ENCODE measurements at places on chromosomes 12 and 14. TPM values are rescaled to one million over a fixed set of nuclear protein-coding genes. Genes with fewer than 3 reads are reported as not detected.

The SPX gene
- not detected for total RNA-seq

GRCh38 chr12:106634206-106634605, 51.4 kb downstream of the RFX4 start:
- no peak for DNase-seq

The SERPINA10 gene
- not detected for total RNA-seq

- DNase-seq, result peak; percentile 29
Observed at GRCh38 chr12:402029-402389, 565 bp downstream of the CCDC77 start.

GRCh38 chr14:104979758-104980610, 1.8 kb upstream of the AHNAK2 start:
- no peak for DNase-seq

The IAPP gene
- not detected for total RNA-seq

GRCh38 chr12:15863984-15864383, 18.2 kb upstream of the STRAP start:
- DNase-seq, result no peak

GRCh38 chr14:88804035-88804434, 11.3 kb upstream of the EML5 start:
- peak; percentile 44 for DNase-seq

The PLEKHG3 gene
- total RNA-seq, result 6.8 TPM

DNA sequence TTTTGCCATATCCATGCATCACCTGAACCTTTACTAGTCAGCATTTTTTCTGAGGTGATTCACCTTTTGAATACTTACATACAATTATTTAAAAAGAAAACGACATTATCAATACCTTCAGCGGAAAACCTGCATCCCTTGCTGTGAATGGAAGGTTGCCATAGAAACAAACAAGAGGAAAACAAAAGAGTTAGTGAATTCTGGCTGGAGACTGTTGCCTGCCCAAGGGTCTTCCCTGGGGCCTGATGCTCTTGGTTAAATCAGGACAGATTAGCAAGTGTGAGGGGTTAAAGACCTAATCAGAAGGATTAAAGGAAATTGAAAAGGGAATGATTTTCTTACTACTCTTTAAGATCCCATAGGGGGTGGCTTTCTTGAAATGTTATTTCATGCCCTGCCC, 96.0 kb upstream of the WSCD2 start:
- no peak for DNase-seq

The ETFBKMT gene
- total RNA-seq, result 2.0 TPM

GRCh38 chr14:80387563-80387981, 176.3 kb upstream of the DIO2 start:
- no peak for DNase-seq

DNA sequence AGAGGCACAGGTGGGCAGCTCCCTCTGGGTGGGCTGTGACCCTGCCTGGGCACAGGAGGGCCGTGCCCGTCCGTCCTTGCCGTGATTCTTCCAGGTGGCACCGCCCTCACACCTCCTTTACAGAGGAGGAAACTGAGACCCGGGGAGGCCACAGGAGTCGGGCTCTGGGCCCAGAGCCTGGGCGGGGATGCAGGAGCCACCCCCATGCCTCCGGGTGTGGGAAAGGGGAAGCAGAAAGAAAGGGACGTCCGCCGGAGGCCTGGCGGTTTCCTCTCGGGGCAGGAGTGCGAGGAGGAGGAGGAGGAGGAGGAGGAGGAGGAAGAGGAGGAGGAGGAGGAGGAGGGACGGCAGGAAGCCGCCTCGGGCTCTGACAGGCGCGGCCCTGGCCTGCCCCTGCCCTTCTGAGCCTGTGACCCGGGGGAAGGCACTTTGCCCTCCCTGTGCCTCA, 23.0 kb downstream of the SH2B3 start:
- no peak for DNase-seq

GRCh38 chr12:113230315-113231234, 9.3 kb downstream of the TPCN1 start:
- no peak for DNase-seq

- DNase-seq, result no peak
Observed at GRCh38 chr14:40119321-40119720, 687.1 kb upstream of the FBXO33 start.

DNA sequence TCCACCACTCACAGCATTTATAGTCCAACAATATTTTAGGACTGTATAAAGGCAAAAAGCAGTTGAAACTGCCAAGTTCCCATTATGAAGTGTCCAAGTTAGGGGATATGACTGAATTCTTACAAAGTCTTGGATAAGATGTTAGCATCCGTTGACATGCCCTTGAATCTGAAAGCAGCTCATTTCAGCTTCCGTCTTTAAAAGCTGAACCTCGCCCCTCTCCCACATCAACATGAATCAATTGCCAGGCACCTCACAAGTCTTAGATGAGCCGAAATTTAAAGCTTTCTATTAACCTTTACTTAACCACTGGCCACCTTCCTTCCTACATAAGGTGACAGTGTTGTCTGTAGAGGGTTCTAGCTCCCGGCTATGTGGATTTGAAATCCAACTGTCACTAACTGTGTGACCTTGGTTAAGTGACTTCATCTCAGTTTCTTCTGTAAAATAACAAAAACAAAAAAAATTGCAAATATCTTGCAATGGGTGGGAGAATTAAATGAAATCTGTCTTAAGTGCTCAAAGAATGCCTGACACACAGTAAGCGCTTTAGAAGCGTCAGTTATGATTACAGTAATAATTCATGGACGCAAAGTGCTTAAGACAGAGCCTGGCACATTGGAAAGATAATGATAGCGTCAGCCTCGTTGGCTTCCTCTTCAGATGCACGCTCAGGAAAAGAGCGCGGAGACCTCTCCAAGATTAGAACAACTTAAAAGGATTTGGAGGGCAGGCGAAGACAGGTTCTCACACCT, 1.2 kb downstream of the PPP1CC start:
- no peak for DNase-seq

The SMIM41 gene
- 0.13 TPM for total RNA-seq

DNA sequence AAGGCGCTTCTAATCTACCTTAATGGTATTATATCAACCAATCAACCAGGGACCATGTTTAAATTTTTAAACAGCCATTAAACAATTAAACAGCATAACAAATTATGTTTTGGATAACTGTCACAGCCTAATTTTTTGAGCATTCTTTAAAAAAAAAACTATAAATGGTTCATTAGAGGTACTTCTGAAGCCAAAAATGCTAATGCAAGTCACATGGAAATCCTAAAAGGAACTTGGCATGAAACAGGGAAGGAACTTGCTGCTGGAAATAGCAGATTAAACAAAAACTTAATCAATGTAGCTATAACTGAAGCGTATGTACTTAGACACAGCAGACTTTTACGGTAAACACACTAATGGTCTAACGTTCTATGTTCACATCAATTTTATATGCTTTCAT, 190.2 kb upstream of the BTG1 start:
- DNase-seq, result no peak

DNA sequence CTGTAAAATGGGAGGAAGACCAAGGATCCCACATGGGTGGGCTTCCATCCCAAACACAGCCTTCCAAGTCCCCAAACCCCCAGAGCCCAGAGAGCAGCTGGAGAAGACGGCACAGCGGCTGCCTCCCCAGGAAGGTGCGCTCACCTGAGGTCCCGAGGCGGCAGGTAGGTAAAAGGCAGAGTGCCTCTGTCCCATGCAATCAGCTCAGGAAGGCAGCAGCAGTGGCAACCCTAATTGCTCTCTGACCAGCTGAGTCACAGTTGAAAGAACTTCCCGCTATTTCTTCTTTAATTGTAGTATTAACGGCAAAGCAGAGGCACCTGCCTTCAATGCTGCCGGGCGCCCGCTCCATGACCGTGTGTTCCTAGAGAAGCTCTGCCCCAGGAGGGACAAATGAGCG, 91.1 kb upstream of the BCL11B start:
- no peak for DNase-seq

- no peak for DNase-seq
Observed at GRCh38 chr14:32896979-32897697, 41.5 kb upstream of the NPAS3 start.

DNA sequence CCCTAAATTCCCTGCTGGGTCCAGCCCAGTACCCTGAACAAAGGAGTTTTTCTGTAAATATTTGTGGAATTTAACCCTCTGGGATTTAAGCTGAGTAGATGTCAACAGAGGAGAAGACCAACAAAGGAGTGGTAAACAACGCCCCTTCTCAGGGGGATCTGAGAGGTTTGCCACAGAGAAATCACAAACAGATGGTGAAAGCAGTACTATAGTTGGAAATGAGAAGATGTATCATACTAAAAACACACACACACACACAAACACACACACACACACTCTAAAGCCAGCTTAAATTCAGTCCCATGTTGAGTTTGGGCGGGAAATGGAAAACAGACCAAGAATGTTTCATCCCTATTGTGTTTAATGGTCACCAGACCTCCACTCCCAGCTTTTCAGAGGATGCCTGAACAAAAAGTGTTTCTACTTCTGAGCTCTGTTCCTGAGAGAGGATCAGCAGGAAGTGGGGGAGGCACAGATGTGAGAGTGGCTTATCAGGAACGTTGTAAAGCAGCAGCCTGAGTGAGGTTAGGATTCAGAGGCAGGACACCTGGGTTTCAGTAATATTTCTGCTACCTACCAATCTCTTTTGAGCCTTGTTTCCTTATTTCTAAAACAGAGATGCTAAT, 3.2 kb downstream of the BIN2 start:
- DNase-seq, result no peak

Measured in HFFc6 (cell line).